Glutamatergic neuron (in vitro differentiated cells): ENCODE measurements at places on chromosomes 3 and 15.

DNA sequence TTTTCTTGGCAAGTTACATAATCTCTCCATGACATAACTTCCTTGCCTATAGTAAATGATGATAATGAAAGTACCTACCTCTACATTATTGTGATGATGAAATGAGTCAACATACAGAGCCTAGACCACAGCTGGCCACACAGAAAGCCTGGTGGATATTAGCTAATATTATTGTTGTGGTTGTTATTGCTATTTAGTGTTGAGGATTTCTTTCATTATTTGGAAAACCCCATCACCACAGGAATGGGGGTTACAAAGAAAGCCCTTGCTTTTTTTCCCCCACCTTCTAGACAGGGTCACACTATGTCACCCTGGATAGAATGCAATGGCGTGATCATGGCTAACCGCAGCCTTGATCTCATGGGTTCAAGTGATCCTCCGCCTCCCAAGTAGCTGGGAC is 125.0 kb downstream of the PDZRN3 start:
- DNase-seq, result no peak

DNA sequence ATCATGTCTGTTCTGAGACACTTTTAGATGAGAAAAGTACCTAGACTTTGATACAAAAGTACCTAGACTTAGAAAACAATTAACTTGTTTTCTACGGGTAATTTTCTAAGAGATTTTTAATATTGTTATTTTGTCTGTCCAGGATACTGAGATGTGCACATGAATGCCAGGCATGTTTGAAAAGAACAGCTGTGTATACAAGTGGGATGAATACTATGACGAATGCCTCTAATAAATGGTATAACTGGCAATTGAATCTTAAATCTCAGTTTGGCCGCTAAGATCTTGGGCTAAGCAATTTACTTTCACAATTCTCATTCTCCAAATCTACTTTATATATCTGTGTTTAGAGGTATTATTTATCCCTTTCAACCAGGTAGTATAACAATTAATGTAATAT is 207.4 kb downstream of the CBLB start:
- no peak for DNase-seq

GRCh38 chr15:31434588-31435260 is 108.1 kb downstream of the KLF13 start:
- DNase-seq, result no peak

DNA sequence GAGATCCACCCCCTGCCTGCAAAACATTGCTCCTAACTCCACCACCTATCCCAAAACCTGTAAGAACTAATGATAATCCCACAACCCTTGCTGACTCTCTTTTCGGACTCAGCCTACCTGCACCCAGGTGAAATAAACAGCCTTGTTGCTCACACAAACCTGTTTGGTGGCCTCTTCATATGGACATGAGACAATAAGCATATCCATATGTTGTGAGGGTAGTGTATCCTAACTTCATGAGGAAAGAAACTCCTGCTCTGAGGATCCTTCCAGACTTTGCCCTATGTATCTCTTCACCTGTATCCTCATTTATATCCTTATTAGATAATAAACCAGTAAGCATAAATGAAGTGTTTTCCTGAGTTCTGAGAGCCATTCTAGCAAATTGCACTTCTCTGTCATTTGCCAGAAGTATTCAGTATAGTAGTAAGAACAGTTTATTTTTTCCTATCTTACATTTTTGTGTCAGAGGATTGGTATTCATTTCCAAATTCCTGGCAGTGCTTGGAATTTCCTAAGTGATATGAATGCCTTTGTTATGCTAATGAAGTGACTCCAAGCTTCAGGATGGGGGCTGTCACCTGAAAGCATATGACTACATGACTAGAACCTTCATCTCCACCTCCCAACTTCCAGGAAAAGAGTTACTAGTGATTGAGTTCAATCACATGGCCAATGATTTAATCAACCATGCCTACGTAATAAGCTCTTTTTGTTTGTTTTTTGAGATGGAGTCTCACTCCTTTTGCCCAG is 30.2 kb downstream of the TTBK2 start:
- no peak for DNase-seq

DNA sequence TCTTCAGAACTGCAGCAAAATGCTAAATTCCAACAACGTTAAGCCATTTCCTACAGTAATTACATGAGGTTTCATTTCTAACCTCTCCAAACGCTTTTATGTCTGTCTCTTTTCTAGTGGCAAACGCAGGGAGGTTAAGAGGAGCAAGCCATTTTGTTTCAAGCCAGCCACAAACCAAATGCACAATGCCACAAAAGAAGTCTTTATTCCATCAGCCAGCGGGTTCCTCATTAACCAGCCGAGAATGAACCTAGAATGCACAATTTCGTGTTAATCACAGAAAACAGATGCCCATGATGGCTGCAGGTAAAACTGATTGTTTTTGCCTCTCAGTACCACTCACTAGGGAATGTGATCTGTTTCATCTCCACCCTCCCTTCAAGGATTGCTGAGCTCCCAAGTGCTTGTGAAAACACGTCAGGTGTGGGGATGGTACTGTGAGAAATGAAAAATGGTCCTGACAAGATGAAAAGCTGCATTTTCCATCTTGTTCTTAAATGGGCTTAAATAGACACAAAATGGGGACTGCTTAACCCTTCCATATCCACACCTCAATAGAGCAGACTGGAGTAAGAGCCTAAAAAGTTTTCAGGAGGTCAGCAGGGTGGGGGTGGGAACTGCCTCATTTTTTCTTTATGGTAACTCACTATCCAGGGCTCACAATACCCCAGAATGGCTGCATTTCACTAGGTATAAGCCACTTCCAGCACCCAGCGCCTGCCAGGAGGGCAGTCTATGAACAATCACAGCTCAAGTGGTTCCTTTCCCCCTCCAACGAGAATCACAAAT is 277.1 kb downstream of the MAGI1 start:
- no peak for DNase-seq

DNA sequence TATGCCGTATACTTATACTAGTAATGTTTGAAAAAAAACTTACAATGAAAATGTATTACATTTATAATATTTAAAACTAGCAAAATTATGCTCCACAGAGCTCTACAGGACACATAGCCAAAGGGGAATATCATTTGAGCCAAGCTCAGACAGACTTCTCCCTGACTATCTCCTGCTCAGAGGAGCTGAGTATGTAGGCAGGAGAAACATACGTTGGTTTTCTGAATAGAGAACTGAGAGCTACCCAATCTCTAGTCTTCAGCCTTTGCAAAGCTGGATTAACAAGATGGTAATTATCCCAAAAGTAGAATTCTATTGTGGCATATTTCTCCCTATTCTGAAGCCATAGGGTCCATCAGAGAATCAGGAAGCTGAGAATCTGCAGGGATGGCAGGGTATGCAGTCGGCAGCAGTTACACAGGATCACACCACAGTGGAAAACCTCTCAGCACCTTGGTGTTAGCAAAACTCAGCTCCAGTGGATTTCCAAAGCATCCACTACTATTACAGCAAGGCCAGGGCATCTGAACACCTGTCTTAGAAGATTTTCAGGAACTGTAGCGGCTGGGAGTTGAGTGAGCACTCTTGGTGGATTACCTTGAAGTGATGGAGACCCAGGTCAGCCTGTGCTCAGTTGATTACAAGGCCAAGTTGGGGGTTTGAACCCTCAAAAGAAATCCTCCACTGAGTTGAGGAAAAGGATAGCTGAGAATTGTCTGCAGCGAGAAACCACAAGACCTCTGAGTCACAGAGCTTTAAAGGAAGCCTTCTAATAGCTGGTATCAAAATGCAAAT is 30.1 kb downstream of the GPR15 start:
- DNase-seq, result no peak

GRCh38 chr3:103337179-103337845 is 902.5 kb downstream of the ZPLD1 start:
- no peak for DNase-seq

- DNase-seq, result no peak
Observed at GRCh38 chr3:120416868-120417267, 33.9 kb downstream of the FSTL1 start.

DNA sequence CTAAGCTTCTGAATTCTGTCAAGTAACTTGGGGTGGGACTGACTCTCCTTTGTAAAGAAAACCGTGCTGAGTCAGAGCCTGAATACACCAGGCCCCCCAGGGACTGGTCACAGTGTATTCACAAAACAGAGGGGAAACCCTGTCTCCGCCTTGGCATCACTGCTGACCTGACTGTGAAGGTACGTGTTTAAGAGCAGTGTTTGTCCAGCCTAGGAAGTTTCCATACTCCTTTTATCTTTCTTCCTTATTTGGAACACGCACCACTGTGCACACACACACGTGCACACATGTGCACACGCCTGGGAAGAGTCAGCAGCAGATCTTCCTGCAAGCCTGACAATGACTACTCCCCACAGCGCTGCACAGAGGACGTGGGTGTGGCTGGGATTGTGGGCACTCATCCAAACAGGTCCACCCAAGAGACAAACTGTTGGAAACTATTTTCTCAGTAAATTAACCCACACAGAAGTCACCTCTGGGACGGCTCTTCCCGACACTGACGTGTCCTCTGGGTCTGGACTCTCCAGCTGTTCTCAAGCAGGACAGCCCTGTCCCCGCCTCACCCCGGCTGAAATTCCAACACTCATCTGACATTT is 87.7 kb downstream of the ATP10A start:
- no peak for DNase-seq

DNA sequence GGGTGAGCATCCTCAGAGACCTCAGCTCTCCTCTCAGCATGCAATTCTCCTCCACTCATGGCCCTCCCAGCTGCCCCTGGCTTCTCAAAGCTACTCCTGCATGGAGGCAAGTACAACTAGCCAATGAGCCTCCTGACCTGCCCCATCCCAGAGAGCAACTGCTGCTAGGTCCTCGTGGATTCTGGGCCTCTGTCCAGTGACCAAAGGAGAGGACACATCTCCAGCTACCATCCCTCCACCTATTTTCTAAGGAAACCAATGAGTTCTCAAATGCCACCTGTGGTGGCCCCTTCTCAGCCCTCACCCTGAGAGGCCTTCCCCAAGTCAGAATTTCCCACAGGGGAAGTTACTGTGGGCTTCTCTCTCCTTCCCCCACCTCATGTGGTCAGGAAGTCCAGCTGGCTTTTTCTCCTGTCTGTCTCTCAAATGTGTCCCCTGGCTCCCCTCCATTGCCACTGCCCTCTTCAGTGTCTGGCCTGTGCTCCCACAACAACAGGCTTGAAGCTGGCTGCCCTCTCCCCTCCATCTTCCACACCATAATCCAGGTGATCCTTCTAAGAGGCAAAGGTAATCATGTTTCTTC is 43.0 kb downstream of the LIPC start:
- DNase-seq, result no peak

GRCh38 chr3:143658116-143658515 is 190.2 kb downstream of the SLC9A9 start:
- DNase-seq, result no peak

- DNase-seq, result no peak
Observed at GRCh38 chr15:90838139-90838538, 30.2 kb upstream of the FURIN start.

- DNase-seq, result peak; percentile 48
Observed at GRCh38 chr3:43953814-43954692, 263.3 kb downstream of the ABHD5 start.

- DNase-seq, result no peak
Observed at GRCh38 chr15:49696433-49696832, 75.6 kb downstream of the DTWD1 start.

GRCh38 chr3:110568246-110568645 is 503.4 kb upstream of the NECTIN3 start:
- no peak for DNase-seq

- DNase-seq, result no peak
Observed at GRCh38 chr3:67655364-67656121, 1.1 kb upstream of the SUCLG2 start.

- DNase-seq, result no peak
Observed at GRCh38 chr3:197011780-197012539, 17.7 kb downstream of the MELTF start.

GRCh38 chr15:100722551-100723314 is 120.3 kb downstream of the ASB7 start:
- DNase-seq, result no peak

DNA sequence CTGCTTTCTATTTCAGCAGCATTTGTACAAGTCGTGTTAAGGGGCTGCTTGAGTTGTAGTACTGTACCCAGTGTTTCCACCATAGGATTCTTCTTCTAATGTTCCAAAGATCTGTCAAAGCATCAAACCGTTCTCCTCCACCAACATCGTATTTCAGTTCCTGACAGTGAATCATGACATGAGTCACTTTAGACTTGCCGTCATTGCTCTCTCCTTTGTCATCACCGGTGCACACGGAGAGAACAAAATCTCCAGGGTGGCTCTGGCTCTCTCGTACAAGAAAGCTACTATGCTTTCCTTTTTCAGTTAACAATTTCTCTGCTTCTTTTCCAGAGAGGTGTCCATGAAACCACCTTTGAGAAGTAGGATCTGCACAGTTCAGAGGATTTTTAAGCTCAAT is 270.9 kb upstream of the CCDC54 start:
- DNase-seq, result no peak

DNA sequence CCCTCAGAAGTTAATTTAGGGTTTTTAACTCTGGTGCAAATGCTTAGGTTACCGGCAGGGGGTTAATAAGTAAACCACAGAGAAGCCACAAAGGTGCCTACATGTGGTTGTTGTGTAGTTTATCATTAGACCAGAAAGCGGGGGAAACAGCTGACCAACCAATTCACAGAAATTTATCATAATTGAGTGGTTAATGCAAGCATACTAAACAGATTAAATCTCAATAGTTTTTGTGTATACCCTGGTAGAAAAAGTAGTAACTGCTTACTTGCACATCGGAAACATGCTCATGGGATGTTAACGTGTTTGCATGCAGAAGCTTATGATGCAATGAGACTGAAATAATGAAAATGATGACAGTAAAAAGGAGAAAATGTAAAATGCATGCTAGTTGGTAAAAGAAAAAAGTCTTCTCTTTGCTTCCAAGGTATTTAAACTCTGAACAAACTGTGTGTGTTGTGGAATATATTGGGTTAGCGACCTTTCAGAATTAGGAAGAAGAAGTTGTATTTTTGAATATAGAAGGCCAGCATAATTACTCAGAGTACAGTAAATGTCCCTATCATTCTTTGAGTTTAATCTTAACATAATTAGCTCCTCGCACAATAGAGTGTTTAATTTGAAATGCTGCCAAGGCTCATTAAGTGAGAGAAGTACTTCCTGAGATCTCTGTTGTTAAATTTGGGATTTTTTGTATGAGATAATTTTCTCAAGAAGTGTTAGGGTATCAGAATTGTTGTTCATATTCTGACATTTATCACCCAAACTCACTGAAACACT is 316.2 kb downstream of the PTPRG start:
- no peak for DNase-seq

DNA sequence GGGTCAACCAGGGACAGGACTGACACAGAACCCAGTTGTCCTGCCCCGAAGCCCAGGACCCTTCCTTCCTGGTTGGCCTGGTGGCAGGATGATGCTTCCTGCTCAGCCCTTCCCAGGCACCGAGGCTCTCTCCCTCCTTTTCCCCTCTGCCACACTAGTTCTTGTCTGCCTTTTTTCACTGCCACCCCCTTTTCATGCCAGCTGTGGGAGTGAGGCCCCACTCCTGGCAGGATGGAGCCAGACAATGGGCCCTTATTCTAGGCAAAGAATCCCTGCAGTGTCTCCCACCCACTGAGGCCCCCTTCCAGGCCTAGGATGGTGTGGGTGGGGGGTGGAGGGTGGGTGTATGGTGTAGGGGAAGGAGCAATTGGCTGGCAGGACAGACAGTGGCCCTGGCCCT is 1.1 kb upstream of the SCAMP5 start:
- DNase-seq, result no peak
